NCI-H187 treated with DMSO at 0.1 percent for 48 hours (cell line): ENCODE measurements at places on chromosomes 12 and 14.

GRCh38 chr12:70444903-70445302 lies 78.8 kb downstream of the KCNMB4 start:
- DNase-seq = no peak

- DNase-seq = no peak
Observed at GRCh38 chr14:67411820-67412421, at the start of gene PLEK2. Gene PLEK2, minus strand, starts transcription at chr14:67412165. Its CDS starts 106 bp downstream, at chr14:67412059.

GRCh38 chr12:85951823-85952222 lies 77.7 kb downstream of the NTS start:
- no peak for DNase-seq

DNA sequence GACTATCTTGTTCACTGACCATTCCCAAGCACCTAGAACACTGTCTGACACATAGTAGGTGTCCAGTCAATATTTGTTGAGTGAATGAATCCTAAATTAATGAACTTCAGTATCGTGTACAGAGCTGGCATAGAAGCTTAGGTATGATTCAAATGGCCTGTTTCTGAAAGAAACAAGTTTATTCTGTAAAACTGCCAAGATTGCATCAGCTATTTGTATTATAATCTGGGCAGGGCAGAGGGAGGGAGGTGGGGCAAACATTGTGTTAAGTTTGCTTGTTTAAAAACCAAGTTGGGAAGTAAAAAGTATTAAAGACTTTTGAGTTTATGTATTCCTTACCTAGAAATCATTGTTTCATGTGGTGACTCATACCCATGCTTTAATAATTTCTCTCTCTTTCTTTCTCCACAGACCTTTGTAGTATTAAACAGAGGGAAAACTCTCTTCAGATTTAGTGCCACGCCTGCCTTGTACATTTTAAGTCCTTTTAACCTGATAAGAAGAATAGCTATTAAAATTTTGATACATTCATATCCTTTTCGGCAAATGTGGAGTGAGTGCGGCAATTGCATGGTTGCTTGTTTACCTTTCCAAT lies 92.8 kb downstream of the SCN8A start:
- no peak for DNase-seq

DNA sequence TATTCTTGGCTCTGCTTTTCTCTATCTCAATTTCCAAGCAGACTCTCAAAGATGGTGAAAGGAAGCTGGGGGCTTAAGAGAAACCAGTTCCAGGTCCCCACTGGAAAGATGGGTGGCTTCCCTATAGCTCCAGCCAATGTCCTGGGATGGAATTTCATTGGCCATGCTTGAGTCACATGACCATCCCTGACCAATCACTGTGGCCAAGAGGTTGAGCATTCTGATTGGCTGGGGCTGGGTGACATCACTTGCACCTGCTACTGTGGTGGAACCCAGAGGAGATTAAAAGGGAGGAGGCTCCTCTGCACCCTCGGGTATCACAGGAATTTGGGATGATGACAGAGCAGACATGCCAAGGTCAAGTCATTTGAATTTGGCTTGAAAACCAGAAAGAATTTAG lies 436.5 kb downstream of the TMEM132D start:
- DNase-seq = no peak

DNA sequence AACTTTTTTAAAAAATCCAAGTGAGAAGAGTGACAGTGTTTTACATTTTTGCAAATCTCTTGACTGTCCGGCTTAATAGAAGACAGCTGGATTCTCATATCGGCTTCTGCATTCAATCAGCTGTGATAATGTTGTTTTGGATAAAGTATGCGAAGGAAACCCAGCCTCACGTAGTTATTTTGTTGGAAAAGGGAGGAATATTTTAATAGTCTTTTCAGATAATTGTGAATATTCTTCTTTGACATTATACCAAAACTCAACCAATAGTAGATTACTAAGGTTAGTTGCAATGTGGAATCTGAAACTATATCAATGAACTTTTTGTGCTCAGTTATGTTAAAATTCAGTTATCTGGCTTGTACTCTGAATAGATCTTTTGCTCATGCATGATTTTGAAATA lies 276.5 kb downstream of the ZFP36L1 start:
- no peak for DNase-seq

DNA sequence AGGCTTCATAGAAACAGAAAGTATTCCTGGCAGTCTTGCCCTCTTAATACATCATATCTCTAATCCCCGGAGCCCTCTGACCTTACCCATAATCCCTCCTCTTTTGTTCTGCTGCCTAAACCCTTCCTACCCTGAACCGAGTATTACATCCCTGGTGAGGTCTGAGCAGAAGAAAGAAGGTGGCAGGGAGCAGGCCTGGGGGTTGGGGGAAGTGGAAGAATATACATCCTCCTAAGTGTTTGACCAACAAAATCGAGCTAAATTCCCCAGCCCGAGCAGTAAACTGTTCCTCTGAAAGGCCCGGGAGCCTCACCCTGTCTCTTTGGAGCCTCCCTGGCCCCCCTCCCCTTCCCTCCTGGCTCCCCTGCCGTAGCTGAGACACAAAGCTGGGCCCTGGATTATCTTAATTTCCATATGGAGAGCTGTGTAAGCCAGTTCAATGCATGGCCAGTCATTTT lies 192.6 kb upstream of the LHX5 start:
- no peak for DNase-seq

GRCh38 chr12:3192221-3192620 lies 115.0 kb downstream of the TSPAN9 start:
- no peak for DNase-seq
